Brain (organoid and tissue), 16 donors: ENCODE measurements at places on chromosomes 7 and 10. TPM values are rescaled to one million over a fixed set of nuclear protein-coding genes. Genes with fewer than 3 reads are reported as not detected.

The SPDYE8 gene
- polyA plus RNA-seq: not detected

The FAM25C gene
- not detected for polyA plus RNA-seq

The STK31 gene
- polyA plus RNA-seq: not detected

The COL1A2 gene
- polyA plus RNA-seq: 36.7 TPM

The ANKRD30A gene
- polyA plus RNA-seq: not detected

The DRGX gene
- 0.12 TPM for polyA plus RNA-seq

The CTTNBP2 gene
- polyA plus RNA-seq: 3.2 TPM

The VPS50 gene
- 5.6 TPM for polyA plus RNA-seq

The DNAH11 gene
- polyA plus RNA-seq: not detected

The MBLAC1 gene
- 4.7 TPM for polyA plus RNA-seq

The MCM10 gene
- 7.7 TPM for polyA plus RNA-seq

The ZNF277 gene
- 10.3 TPM for polyA plus RNA-seq

The TRIM4 gene
- 30.8 TPM for polyA plus RNA-seq

The MYO1G gene
- polyA plus RNA-seq: 0.17 TPM

The MAP3K8 gene
- polyA plus RNA-seq: 1.3 TPM

The FLNC gene
- 7.8 TPM for polyA plus RNA-seq

The POLD2 gene
- 162 TPM for polyA plus RNA-seq

The TBX20 gene
- polyA plus RNA-seq: 0.53 TPM

The NRCAM gene
- 106 TPM for polyA plus RNA-seq

The FAM20C gene
- 20.8 TPM for polyA plus RNA-seq

The PAX4 gene
- polyA plus RNA-seq: not detected

The PGAM2 gene
- polyA plus RNA-seq: 141 TPM

The SLC26A3 gene
- polyA plus RNA-seq: not detected

The FGFR2 gene
- polyA plus RNA-seq: 88.5 TPM

The CDNF gene
- polyA plus RNA-seq: 2.4 TPM

The FZD1 gene
- 14.4 TPM for polyA plus RNA-seq

The SPDYE5 gene
- not detected for polyA plus RNA-seq

The SLC18A3 gene
- 1.2 TPM for polyA plus RNA-seq

The DPY19L1 gene
- polyA plus RNA-seq: 7.0 TPM

The CLCN1 gene
- polyA plus RNA-seq: not detected

The PTER gene
- 4.2 TPM for polyA plus RNA-seq

The STRIP2 gene
- 1.2 TPM for polyA plus RNA-seq

The ITGA8 gene
- 1.6 TPM for polyA plus RNA-seq

The ECHS1 gene
- polyA plus RNA-seq: 132 TPM

The PHKG1 gene
- polyA plus RNA-seq: 3.8 TPM

The PDE1C gene
- polyA plus RNA-seq: 7.2 TPM

The DAGLB gene
- polyA plus RNA-seq: 17.5 TPM

The WIPF3 gene
- polyA plus RNA-seq: 17.6 TPM

The SHH gene
- 0.15 TPM for polyA plus RNA-seq

The OR6V1 gene
- polyA plus RNA-seq: not detected

The C7orf57 gene
- polyA plus RNA-seq: not detected

The CYP2C19 gene
- not detected for polyA plus RNA-seq

The SNX10 gene
- polyA plus RNA-seq: 15.5 TPM

The VTI1A gene
- polyA plus RNA-seq: 11.3 TPM

The TUBB8 gene
- 0.29 TPM for polyA plus RNA-seq

The TMEM72 gene
- not detected for polyA plus RNA-seq

The HERPUD2 gene
- 18.4 TPM for polyA plus RNA-seq

The TRPV5 gene
- 0.31 TPM for polyA plus RNA-seq

The CLEC2L gene
- 12.9 TPM for polyA plus RNA-seq

The PILRA gene
- polyA plus RNA-seq: 3.8 TPM

The NEUROG3 gene
- not detected for polyA plus RNA-seq

The IRF5 gene
- polyA plus RNA-seq: 2.7 TPM

The AKR1E2 gene
- 0.88 TPM for polyA plus RNA-seq

The SP4 gene
- polyA plus RNA-seq: 6.4 TPM

The UTF1 gene
- not detected for polyA plus RNA-seq

The TEX47 gene
- polyA plus RNA-seq: not detected

The AKR1C4 gene
- polyA plus RNA-seq: not detected

The PRRT4 gene
- polyA plus RNA-seq: 0.49 TPM
